Coronary artery (tissue), 2 donors: ENCODE measurements at places on chromosomes 11 and 22.

DNA sequence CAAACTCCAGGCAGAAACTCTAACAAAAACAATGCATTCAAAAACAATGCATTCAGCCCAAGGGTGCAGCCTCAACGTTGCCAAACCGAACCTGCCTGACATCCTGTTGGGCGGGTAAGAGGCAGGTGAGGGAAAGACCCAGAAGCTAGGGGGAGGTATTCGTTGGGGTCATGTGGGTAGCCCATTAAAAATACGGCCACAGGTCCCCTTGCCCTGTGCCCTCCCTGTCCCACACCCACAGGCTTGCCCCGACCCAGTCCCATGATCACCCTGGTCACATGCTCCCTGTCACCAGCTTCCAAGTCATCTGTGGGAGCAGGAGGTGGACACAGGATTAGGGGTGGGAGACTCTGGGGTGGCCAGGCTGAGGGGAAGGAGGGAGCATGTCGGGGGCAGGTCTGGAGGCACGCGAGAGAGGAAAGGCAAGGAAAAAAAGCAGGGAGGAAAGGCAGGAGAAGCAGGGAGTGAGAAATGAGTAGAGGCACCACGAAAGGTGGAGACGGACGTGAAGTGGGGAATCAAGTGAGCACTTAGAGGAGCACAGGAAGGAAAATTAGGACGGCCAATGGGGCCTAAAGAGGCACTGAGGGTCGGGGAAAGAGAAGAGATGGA is 683 bp downstream of the PLA2G6 start:
- no peak for DNase-seq

GRCh38 chr11:58787903-58788302 is 56.2 kb upstream of the GLYAT start:
- DNase-seq: no peak

GRCh38 chr11:1819074-1819473 is 15.7 kb upstream of the SYT8 start:
- no peak for DNase-seq

- DNase-seq: no peak
Measured at GRCh38 chr11:4704054-4704789, at the start of gene MMP26. TSS of gene MMP26 (plus strand) at chr11:4704784.

DNA sequence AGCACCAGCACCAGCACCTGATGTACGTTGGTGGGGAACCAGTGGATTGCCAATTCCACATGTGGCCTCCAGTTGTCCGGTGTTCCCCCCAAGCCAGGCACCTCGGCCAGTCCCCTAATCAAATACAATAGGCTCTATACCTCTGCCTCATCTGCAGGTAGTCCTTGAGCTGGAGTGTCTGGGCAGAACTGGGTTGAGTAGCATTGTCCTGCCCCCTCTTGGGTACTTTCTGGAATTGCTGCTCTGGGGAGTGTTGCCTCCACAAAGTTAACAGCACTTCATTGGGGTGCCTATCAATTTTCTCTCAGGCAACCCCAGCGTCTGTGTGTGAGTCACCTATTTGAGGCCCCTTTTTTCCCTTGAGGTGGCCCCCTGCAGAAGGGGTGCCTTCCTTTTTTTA is 413.0 kb upstream of the LARGE1 start:
- no peak for DNase-seq

GRCh38 chr11:88068848-88069554 is 106.2 kb downstream of the RAB38 start:
- no peak for DNase-seq

- no peak for DNase-seq
Measured at GRCh38 chr11:65954771-65955170, 6.8 kb upstream of the SART1 start.

GRCh38 chr11:110787680-110788079 is 75.4 kb upstream of the ARHGAP20 start:
- DNase-seq: no peak

DNA sequence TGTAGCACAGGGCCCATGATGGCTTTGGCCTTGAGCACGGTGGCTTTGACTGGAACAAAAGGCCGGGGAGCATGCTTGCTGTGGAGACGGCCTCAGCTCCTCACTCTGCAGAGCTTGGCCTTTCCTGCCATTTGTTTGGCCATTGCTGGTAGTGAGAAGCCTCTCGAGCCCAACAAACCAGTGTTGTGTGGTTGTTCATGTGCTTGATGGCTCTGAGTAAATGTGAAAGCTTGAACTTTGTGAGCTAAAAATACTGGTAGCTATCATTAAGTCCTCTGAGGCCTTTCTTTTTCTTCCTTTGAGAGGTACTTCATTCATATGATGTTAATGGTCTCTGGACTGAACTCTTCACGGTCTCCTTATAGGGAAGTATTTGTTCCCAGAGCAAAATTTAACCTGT is 39.6 kb downstream of the NAT10 start:
- DNase-seq: no peak

DNA sequence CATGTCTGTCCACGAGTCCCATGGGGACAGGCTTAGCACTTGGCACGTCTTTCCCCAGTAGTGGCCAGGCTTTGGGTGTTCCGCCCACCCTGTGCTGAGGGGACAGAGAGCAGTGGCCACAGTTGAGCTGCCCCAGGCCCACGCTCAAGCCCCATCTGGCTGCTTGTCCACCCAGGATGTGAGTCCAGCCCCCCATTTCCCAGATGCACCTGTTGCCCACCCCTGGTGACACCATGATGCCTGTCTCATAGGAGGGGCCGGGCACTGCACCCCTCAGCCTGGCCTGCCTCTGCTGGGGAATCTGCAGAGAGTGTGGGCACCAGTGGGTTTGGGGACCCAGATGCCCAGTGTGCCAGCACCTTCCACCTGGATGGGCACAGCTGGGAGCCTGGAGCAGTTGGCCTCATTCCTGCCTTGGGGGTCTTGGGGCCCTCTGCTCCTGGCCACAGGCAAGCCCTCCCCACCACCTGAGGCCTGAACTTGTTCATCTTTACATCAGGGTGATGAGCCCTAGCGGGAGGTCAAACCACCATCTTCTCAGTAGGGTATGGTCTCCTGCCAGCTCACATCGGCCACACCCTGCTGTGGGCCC is 5.7 kb downstream of the SIGIRR start:
- DNase-seq: no peak

- peak; percentile 35 for DNase-seq
Measured at GRCh38 chr11:44417731-44418455, 108.0 kb upstream of the ALX4 start.

DNA sequence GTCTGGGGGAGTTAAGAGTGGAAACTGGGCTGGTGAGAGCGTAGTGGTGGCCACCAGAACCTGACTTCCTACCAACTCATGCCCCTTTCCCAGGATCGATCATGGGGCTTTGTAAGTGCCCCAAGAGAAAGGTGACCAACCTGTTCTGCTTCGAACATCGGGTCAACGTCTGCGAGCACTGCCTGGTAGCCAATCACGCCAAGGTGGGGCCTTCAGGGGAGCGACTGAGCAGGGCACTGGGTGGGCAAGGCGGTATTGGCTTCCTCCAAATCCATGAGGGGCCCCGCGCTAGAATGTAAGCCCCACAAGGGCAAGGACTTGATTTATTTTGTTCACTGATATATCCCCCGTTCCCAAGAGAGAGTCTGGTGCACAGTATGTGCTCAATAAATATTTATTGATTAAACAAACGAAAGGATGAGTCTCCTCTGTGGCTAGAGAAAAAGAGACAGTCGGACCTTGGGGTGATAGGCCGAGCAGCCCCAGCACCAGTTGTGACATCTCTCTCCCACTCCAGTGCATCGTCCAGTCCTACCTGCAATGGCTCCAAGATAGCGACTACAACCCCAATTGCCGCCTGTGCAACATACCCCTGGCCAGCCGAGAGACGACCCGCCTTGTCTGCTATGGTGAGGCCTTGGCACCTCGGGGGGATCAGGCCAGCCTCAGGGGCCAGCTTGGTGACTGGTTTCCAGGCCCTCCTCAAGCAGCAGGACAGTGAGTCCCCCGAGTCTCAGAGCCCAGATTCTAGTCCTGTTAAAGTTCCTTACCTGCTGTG is 765 bp downstream of the ZFPL1 start:
- DNase-seq: no peak

DNA sequence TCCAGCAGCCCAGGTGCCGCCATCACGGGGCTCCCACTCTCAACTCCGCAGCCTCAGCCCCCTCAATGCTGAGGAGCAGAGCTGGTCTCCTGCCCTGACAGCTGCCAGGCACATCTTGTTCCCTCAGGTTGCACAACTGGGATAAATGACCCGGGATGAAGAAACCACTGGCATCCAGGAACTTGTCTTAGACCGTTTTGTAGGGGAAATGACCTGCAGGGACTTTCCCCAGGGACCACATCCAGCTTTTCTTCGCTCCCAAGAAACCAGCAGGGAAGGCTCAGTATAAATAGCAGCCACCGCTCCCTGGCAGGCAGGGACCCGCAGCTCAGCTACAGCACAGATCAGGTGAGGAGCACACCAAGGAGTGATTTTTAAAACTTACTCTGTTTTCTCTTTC is at the start of gene SAA1:
Gene SAA1, plus strand, starts transcription at position 316 of the 400 bp plus-strand sequence. CDS start 624 bp downstream, outside the sequence.
- DNase-seq: no peak

DNA sequence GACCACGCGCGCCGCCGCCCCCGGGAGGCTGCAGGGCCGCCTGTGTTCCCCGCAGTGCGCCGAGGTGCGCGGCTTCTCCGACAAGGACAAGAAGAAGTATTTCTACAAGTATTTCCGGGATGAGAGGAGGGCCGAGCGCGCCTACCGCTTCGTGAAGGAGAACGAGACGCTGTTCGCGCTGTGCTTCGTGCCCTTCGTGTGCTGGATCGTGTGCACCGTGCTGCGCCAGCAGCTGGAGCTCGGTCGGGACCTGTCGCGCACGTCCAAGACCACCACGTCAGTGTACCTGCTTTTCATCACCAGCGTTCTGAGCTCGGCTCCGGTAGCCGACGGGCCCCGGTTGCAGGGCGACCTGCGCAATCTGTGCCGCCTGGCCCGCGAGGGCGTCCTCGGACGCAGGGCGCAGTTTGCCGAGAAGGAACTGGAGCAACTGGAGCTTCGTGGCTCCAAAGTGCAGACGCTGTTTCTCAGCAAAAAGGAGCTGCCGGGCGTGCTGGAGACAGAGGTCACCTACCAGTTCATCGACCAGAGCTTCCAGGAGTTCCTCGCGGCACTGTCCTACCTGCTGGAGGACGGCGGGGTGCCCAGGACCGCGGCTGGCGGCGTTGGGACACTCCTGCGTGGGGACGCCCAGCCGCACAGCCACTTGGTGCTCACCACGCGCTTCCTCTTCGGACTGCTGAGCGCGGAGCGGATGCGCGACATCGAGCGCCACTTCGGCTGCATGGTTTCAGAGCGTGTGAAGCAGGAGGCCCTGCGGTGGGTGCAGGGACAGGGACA is 2.7 kb downstream of the NLRP6 start:
- peak; percentile 65 for DNase-seq

- DNase-seq: no peak
Measured at GRCh38 chr22:27046086-27046485, 388.7 kb downstream of the MIAT start.

GRCh38 chr11:75894036-75894585 is 79.1 kb downstream of the UVRAG start:
- DNase-seq: no peak

DNA sequence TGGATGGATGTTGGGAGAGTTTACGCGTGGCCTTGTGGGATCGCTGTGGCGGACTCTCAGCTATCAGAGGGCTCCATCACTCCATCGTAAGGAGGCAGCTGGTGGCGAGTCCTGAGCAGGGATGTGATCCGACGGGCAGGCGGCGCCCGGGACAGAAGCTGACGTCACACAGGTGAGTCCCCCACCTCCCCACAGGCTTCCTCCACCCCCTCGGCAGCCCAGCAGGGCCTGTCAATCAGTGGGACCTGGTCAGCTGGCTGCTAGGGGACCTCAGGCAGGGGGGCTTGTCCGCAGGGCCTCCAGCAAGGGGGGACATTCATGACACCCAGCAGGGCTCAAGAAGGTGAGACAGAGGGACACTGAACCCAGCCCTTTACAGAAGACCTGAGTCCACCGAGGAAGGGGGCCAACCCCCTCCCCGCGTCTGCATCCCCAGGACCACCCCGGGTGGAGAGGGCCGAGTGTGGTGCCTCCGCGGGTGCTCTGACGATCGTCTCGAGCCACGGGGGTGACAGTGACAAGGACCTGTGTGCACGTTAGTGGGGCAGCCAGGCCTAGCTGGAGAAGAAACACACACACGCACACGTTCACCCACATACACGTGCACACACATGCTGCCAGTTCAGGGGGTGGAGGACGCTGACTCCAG is 7.1 kb downstream of the HRAS start:
- no peak for DNase-seq

- no peak for DNase-seq
Measured at GRCh38 chr11:128501632-128502549, 85.5 kb downstream of the ETS1 start.

DNA sequence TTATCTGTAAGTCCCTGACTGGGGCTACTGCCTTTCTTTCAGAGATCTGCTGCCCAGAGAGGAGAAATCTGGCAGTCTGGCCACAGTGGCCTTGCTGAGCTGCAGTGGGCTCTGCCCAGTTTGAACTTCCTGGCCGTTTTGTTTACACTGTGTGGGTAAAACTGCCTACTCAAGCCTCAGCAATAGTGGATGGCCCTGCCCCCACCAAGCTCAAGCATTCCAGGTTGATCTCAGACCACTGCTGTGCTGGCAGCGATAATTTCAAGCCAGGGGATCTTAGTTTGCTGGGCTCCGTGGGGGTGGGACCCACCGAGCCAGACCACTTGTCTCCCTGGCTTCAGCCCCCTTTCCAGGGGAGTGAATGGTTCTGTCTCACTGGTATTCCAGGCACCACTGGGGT is 117.5 kb downstream of the TRPC6 start:
- DNase-seq: no peak

DNA sequence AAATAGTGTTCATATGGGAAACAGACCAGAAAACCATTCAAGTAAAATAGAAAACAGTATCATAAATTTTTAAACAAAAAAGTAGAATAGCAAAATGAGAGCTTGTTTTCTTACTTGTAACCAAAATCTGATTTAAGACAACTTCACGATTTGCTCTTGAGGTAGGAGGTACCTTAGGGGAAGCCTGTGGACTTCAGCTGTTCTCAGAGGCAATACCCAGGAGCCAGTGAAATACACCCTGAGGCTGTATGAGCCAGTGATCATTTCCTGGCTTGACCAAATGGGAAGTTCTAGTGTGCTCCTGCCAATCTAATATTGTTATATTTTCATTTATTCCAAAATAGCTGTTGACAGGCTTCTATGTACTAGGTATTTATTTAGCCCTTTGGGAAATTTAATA is 104.8 kb downstream of the ARHGAP42 start:
- no peak for DNase-seq

- no peak for DNase-seq
Measured at GRCh38 chr11:21622566-21622965, 570.3 kb upstream of the ANO5 start.

- DNase-seq: no peak
Measured at GRCh38 chr11:9609002-9609759, 35.7 kb downstream of the WEE1 start.

GRCh38 chr11:35174666-35175065 is 35.7 kb downstream of the CD44 start:
- DNase-seq: no peak

DNA sequence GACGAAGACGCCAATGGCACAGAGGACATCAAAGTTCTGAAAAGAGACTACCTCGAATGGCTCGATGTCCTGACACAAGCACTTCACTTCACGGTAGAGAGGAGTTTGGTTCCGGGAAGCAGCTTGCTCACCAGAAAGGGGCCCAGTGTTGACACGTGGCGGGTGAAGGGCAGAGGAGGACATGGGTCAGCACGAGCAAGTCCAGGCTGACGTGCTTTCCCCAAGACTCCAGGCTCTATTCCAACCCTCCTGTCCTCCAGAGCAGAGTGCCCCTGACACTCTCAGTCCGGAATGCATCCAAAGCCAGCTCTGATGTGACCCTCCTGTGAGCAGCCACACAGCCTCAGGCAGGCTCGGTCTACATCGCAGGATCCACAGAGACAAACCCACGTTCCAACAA is 77.5 kb upstream of the BID start:
- DNase-seq: no peak
